RPMI7951 (cell line): ENCODE measurements at places on chromosomes 4 and X. TPM values are rescaled to one million over a fixed set of nuclear protein-coding genes. Genes with fewer than 3 reads are reported as not detected.
A peak's percentile ranks its signal among the peaks of the same experiment; 100 is the strongest.

- no peak for DNase-seq
These were observed 86.8 kb downstream of the DIAPH2 start for GRCh38 chrX:96771486-96771885.

- no peak for DNase-seq
These were observed 6.6 kb downstream of the SAT1 start for GRCh38 chrX:23789386-23790154.

GRCh38 chr4:87901422-87901992 is 68.7 kb downstream of the MEPE start:
- DNase-seq: peak; percentile 40

- peak; percentile 78 for DNase-seq
These were observed 25.5 kb downstream of the IRF2 start for GRCh38 chr4:184448821-184449220.

The ZNF157 gene
- total RNA-seq: 0.48 and 0.59 TPM in 2 replicates

The IQCM gene
- not detected in 2 replicates for total RNA-seq

The ZNF711 gene
- total RNA-seq: 0.12 TPM in 1 of 2 replicates, not detected in the other

The FANCB gene
- 13.1 and 16.2 TPM in 2 replicates for total RNA-seq

The MAGEC3 gene
- not detected in 2 replicates for total RNA-seq

The GRPR gene
- total RNA-seq: 0.20 and 0.60 TPM in 2 replicates
